ENCODE measurements at places on chromosomes 11 and 22.

GRCh38 chr11:14673421-14673820, 29.8 kb downstream of the PDE3B start:
- no peak for DNase-seq

- DNase-seq: no peak
Measured at GRCh38 chr22:30243661-30244060, 2.9 kb downstream of the LIF start.

DNA sequence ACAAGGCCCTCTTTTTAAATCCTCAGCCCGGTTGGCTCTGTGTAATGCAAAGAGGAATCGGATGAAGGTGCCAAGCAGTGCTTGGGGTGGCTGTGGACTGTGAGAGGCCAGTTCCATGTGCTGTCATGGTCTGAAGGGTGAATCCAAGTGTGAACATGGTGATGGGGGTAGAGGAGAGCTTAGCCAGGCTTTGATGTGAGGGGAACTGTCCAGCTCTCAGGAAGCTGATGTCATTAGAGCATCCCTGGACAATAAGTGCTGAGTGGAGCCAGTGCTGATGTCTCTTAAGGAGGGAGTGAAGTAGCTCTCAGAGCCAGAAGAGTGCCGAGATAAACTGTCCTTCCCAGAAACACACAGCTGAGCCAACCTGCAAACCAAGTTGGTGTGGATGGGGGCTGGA, 53.6 kb downstream of the NAV2 start:
- DNase-seq: no peak

DNA sequence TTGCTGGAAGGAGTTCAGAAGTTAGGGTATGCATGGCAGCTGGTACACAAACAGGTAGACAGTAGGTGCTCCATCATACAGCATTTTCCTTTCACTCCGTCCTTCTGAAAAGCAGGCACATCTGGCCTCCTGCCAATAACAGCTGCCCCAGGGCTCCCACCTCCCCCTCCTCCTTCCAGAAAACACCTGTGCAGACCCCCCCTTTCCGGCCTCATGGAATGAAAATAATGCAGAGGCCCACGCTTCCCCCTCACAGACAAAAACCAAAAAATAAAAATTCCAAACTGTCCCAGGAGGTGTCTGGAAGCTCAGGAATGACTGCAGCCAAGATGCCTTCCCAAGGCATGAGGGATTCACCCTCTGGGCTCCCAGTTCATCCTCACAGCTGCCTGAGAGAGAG, 185.5 kb downstream of the MN1 start:
- DNase-seq: no peak

DNA sequence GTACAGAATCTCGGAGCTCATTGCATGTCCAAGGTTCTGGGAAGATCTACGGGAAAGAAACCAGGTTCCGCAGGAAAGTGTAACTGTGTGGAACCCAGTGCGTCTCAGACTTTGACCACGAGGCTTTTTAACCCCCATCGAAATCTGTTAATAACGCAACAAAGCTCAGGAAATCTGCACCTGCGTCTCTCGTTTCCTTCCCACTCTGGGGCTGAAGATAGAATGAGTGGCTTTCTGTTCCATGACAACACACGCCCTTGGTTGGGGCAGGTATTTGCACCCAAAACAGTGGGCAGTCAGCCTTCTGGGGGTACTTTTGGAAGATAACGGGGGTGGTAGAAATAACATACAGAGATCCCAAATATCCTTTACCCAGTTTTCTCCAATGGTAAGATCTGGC, 38.5 kb downstream of the ISX start:
- DNase-seq: no peak

DNA sequence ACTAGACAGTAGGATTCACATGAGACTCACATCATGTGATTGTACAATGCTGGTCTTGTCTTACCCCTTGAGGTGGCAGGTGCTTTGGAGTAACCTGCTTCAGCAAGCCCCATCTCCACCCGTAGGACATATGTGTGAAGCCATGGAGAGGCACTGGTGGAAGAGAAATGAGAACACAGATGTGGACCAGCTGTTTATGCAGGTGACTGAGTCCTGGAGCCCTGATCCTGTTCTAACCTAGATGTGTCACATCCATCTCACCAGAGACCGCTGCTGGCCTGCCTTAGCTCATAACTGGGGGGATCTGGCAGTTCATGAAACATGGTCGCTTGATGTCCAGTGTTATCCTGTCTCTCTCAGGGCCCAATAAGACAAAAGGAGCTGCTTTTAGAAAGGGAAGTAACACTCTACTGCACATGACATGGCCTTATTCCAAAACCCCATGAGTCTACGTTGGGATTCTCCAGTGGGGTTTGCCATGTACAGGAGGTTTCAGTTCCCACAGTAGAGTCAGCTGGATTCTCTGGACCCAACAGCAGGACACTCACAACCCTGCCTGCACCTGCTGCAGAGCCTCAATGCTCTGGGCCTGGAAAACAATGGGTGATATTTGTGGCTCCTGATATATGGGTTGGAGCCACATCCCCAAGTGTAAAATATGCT, 62.0 kb downstream of the GGTLC2 start:
- DNase-seq: no peak

- DNase-seq: no peak
Measured at GRCh38 chr11:25587496-25587895, 744.4 kb upstream of the ANO3 start.

GRCh38 chr11:18865951-18866350, 73.3 kb downstream of the MRGPRX1 start:
- no peak for DNase-seq
